ENCODE measurements at places on chromosomes 6 and 20. TPM values are rescaled to one million over a fixed set of nuclear protein-coding genes. Genes with fewer than 3 reads are reported as not detected.

Gene RNF39
- total RNA-seq: not detected

DNA sequence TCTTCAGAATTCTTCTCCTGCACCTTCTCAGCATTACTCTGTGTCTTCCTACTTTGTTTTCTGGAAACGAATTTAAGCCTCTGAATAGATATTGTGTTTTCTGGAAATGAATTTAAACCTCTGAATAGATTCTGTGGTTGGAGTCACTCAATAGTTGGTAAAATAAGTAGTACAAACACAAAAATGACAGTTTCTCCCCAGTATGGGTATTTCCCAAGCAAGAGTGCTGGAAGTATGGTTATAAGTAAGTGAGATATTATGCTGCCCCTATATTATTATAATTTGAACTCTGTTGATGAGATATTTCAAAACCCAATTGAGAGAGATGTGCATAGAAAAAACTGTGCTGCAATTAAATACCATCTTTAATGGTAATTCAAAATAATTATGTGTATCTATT is 94.9 kb downstream of the TINAG start:
- no peak for DNase-seq

GRCh38 chr6:44257025-44257752 is at the start of gene SLC35B2:
Gene SLC35B2 (minus strand): TSS chr6:44257528. CDS start chr6:44257410, 118 bp downstream.
- peak; percentile 69 for DNase-seq

- no peak for DNase-seq
Observed at GRCh38 chr6:76742919-76743318, 670.5 kb upstream of the IMPG1 start.

GRCh38 chr6:130037207-130037811 is 18.9 kb downstream of the L3MBTL3 start:
- no peak for DNase-seq

Data from G401 (cell line).